Stomach (tissue), 19 donors: ENCODE measurements at places on chromosomes 13 and 19.

GRCh38 chr13:31930901-31931522, 100.6 kb upstream of the FRY start:
- no peaks in the 10 kb centered on the region for H3K27me3 ChIP-seq
- H3K4me3 ChIP-seq, result no peak overlapping the region
- no peaks in the 10 kb centered on the region for H3K36me3 ChIP-seq
- H3K4me1 ChIP-seq, result peaks cover 35% of the 10 kb centered on the region
- DNase-seq, result peak; percentile 48

DNA sequence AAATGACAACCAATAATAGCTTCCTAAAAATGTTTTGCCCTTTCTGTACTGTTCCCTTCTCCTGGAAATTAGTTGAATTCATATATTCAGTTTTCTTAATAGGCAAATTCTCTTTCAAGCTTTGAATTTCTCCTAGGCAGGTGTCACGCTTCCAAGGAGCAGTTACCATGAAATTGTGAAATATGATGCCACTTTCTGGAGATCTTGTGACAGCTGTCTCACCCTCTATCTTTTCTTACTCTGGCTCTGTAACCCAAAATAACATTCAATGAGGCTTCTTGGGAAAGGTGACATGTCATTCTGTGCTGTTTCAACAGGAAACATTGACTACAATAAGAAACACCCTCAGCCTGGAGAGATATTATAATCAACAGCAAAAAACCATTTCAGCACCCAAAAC, 80.3 kb upstream of the MRI1 start:
- H3K27me3 ChIP-seq, result no peaks in the 10 kb centered on the region
- no peak overlapping the region for H3K4me3 ChIP-seq
- H3K36me3 ChIP-seq, result no peaks in the 10 kb centered on the region

GRCh38 chr13:60679928-60680694, 283.1 kb downstream of the TDRD3 start:
- peak; percentile 11 for DNase-seq
- no peaks in the 10 kb centered on the region for H3K27me3 ChIP-seq
- no peak overlapping the region for H3K4me3 ChIP-seq
- H3K4me1 ChIP-seq, result no peaks in the 10 kb centered on the region
- H3K27ac ChIP-seq, result no peak overlapping the region
- H3K36me3 ChIP-seq, result no peaks in the 10 kb centered on the region

- H3K27ac ChIP-seq, result no peak overlapping the region
- H3K4me1 ChIP-seq, result no peaks in the 10 kb centered on the region
- H3K27me3 ChIP-seq, result no peaks in the 10 kb centered on the region
- DNase-seq, result no peak
Measured at GRCh38 chr19:19157808-19158207, 12.3 kb downstream of the MEF2B start.

GRCh38 chr13:110912651-110913051, 2.2 kb downstream of the ANKRD10 start:
- H3K27ac ChIP-seq, result no peak overlapping the region
- peaks cover 18% of the 10 kb centered on the region for H3K36me3 ChIP-seq
- H3K4me3 ChIP-seq, result peak overlapping the region; percentile 71
- peaks cover 73% of the 10 kb centered on the region for H3K4me1 ChIP-seq
- H3K27me3 ChIP-seq, result no peaks in the 10 kb centered on the region

- no peak for DNase-seq
- no peaks in the 10 kb centered on the region for H3K27me3 ChIP-seq
- peaks cover 63% of the 10 kb centered on the region for H3K36me3 ChIP-seq
- no peak overlapping the region for H3K27ac ChIP-seq
Measured at GRCh38 chr19:52891336-52891735, 6.1 kb downstream of the ZNF320 start.

DNA sequence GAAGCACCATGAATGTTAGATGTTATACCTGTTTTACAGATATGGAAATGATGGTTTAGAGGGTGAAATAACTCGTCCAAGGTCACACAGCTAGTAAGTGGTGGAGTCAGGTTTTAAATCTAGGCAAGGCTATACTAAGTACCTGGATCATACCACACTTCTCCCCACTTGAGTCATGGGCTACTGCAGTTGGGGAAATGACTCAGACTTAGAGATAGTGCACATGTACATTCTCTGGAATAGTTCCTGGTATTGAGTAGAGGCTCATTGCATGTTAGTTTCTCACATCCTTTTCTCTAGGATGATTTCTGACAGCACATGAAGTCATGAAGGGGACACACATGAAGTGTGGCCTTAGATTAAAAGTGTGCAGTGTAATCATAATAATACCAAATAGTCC, 76.2 kb upstream of the TNFSF11 start:
- H3K4me3 ChIP-seq, result no peak overlapping the region
- no peak for DNase-seq
- no peaks in the 10 kb centered on the region for H3K27me3 ChIP-seq
- no peaks in the 10 kb centered on the region for H3K36me3 ChIP-seq

DNA sequence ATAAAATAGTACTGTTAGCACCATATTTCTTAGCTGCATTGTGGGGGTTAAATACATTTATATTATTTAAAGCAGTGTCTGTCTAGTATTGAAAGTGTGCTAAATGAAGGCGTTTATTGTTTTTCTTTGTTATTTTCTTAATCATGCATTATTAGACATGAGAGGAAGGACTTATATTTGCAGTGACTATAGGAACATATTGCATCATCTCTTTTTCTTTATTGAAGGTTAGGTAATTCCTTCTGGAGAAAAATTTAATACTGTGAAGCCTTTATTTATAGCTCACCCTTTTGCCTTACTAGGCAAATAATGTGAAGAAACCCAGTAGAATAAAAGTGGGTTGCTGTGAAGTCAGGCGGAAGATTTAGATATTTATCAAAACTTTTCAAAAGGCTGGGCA, 78.9 kb upstream of the ZNF420 start:
- H3K27me3 ChIP-seq, result no peaks in the 10 kb centered on the region
- H3K27ac ChIP-seq, result no peak overlapping the region
- DNase-seq, result no peak
- H3K4me1 ChIP-seq, result no peaks in the 10 kb centered on the region
- no peak overlapping the region for H3K4me3 ChIP-seq

- H3K4me1 ChIP-seq, result peaks cover 17% of the 10 kb centered on the region
- H3K27ac ChIP-seq, result peak overlapping the region; percentile 48
- DNase-seq, result no peak
- no peaks in the 10 kb centered on the region for H3K36me3 ChIP-seq
- H3K4me3 ChIP-seq, result peak overlapping the region; percentile 97
Measured at GRCh38 chr13:42049454-42049813, 986 bp downstream of the DGKH start.

DNA sequence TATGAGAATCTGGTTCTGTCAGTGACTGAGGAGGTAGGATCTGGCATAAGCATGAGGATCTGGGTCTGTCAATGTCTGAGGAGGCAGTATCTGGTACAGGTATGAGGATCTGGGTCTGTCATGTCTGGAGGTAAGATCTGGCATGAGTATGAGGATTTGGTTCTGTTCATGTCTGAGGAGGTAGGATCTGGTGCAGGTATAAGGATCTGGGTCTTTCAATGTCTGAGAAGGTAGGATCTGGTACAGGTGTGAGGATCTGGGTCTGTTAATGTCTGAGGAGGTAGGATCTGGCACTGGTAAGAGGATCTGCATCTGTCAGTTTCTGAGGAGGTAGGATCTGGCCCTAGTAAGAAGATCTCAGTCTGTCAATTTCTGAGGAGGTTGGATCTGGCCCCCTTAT, 12.4 kb upstream of the PDCD2L start:
- no peaks in the 10 kb centered on the region for H3K4me1 ChIP-seq
- H3K4me3 ChIP-seq, result no peak overlapping the region
- no peak overlapping the region for H3K27ac ChIP-seq
- no peaks in the 10 kb centered on the region for H3K27me3 ChIP-seq

DNA sequence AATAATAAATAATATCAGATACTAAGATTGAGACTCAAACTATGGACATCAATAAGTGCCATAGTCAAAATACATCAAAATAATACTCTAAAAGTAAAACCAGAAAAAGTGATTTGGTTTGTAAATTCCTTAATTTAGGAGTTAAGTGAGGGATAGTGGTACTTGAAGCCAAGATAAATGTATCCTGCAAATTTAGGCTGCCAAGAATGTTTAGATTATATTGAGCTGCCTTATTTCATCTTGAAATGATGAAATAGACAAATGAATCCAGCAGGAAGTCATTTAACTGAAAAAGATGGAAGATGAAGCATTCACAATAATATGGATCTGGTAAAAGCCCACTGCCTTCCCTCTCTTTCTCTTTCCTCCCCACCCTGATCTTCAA, 112.3 kb downstream of the LRCH1 start:
- no peaks in the 10 kb centered on the region for H3K27me3 ChIP-seq
- no peaks in the 10 kb centered on the region for H3K36me3 ChIP-seq
- no peak overlapping the region for H3K4me3 ChIP-seq
- H3K4me1 ChIP-seq, result peaks cover 62% of the 10 kb centered on the region
